ENCODE measurements at places on chromosomes 13 and 19. TPM values are rescaled to one million over a fixed set of nuclear protein-coding genes. Genes with fewer than 3 reads are reported as not detected.

Gene CCDC70
- total RNA-seq = not detected

DNA sequence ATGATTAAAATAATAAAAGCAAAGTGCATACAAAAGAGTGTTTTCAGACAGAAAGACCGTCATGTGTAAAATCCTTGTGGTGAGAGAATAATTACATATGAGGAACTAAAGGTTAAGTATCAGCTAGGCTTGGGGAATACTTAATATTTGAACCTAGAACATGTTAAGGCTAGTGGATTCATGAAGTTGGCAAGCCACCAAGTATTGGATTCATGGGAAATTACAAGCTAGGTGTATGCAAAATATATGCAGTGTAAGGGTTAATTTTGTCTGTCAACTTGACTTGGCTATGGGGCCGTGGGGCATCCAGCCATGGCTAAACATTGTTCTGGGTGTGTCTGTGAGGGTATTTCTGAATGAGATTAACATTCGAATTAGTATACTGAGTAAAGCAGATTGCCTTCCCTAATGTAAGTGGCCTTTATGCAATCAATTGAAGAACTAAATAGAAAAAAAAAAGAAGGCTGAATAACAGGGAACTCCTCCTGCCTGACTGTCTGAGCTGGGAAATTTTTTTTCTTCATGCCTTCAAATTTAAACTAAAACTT, 533.5 kb upstream of the KLF12 start:
- no peak for DNase-seq
- no peak overlapping the region for H3K27ac ChIP-seq
- no peak overlapping the region for H3K4me3 ChIP-seq
- H3K27me3 ChIP-seq = no peaks in the 10 kb centered on the region

Gene TFDP1
- 80.0 TPM for total RNA-seq

Gene TBCB
- total RNA-seq = 254 TPM

Gene AXL
- total RNA-seq = 23.7 TPM

- H3K36me3 ChIP-seq = no peaks in the 10 kb centered on the region
- H3K4me1 ChIP-seq = peaks cover 21% of the 10 kb centered on the region
- H3K27me3 ChIP-seq = no peaks in the 10 kb centered on the region
- no peak overlapping the region for H3K27ac ChIP-seq
- no peak overlapping the region for H3K4me3 ChIP-seq
Observed at GRCh38 chr13:100300708-100301107, 211.8 kb downstream of the PCCA start.

DNA sequence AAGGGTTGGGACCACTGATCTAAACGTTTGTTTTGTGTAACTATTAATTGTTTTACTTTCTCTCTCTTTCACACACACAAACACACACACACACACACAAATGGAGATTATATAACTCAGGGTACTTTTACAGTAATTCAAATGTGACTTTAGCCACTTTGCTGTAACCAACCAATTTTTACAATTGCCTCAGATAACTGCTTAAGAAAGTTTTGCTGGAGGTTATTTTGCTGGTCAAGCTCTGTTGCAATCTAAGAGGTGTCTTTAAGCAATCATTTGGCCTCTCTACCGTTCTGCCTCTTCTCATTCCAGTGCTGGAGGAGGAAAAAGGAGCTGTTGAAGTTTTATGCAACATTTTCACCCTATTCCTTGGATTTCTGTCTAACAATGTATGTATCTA, 63.0 kb downstream of the TBC1D4 start:
- H3K4me1 ChIP-seq = 0 out of 2 replicates have a peak, but pooled peaks cover 7% of the 10 kb centered on the region
- no peak for DNase-seq
- H3K27ac ChIP-seq = no peak overlapping the region
- no peak overlapping the region for H3K4me3 ChIP-seq
- no peaks in the 10 kb centered on the region for H3K27me3 ChIP-seq

- H3K36me3 ChIP-seq = peaks cover 7% of the 10 kb centered on the region
- peaks cover 40% of the 10 kb centered on the region for H3K4me1 ChIP-seq
- H3K27ac ChIP-seq = peak overlapping the region; percentile 52
- H3K4me3 ChIP-seq = no peak overlapping the region
- no peaks in the 10 kb centered on the region for H3K27me3 ChIP-seq
Observed at GRCh38 chr13:28379371-28380083, 115.4 kb downstream of the FLT1 start.

GRCh38 chr13:48938308-48938943, 37.3 kb upstream of the FNDC3A start:
- H3K36me3 ChIP-seq = no peaks in the 10 kb centered on the region
- no peaks in the 10 kb centered on the region for H3K27me3 ChIP-seq
- no peaks in the 10 kb centered on the region for H3K4me1 ChIP-seq
- no peak overlapping the region for H3K4me3 ChIP-seq
- no peak overlapping the region for H3K27ac ChIP-seq

GRCh38 chr13:46496086-46496485, 56.9 kb upstream of the LRCH1 start:
- no peak overlapping the region for H3K4me3 ChIP-seq
- no peaks in the 10 kb centered on the region for H3K36me3 ChIP-seq

GRCh38 chr13:28615916-28616446, 42.9 kb upstream of the POMP start:
- H3K4me1 ChIP-seq = no peaks in the 10 kb centered on the region
- no peaks in the 10 kb centered on the region for H3K36me3 ChIP-seq

DNA sequence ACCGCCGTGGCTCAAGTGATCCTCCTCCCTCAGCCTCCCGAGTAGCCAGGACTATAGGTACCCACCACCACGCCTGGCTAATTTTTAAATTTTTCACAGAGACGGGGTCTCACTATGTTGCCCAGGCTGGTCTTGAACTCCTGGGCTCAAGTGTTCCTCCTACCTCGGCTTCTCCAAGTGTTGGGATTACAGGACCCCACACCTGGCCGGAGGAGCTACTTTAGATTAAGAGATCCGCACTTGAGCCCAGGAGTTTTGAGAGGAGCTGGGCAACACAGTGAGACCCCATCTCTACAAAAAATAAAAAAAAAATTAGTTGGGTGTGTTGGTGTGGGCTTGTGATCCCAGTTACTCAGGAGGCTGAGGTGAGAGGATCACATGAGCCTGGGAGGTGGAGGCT, 9.0 kb upstream of the ZNF460 start:
- no peaks in the 10 kb centered on the region for H3K36me3 ChIP-seq
- no peak for DNase-seq
- no peaks in the 10 kb centered on the region for H3K4me1 ChIP-seq
- no peaks in the 10 kb centered on the region for H3K27me3 ChIP-seq

Gene ZNF442
- 1.0 TPM for total RNA-seq

GRCh38 chr13:49220856-49221589, 885 bp downstream of the MLNR start:
- peaks cover 6% of the 10 kb centered on the region for H3K4me1 ChIP-seq
- peak overlapping the region; percentile 57 for H3K4me3 ChIP-seq
- DNase-seq = peak; percentile 57
- H3K36me3 ChIP-seq = no peaks in the 10 kb centered on the region

DNA sequence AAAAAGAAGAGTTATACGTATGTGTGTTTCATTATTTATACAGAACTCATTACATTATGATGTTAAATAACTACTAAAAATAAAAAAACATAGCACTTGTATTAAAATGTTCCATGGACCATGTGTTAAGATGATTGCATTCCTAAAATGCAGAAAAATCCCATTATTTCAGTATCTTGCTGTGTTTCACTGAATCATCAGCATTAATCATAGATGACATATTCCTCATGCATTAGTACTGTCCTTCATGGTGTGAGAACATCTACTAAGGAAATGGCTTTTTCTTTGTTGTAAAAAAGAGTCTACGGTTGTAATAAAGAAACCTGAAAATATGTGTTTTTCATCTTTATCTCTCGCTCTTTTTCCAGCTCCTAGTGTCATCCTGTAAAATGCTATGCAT, 416.5 kb downstream of the FGF14 start:
- H3K27me3 ChIP-seq = no peaks in the 10 kb centered on the region
- no peaks in the 10 kb centered on the region for H3K36me3 ChIP-seq
- no peak for DNase-seq
- H3K4me3 ChIP-seq = no peak overlapping the region
- no peaks in the 10 kb centered on the region for H3K4me1 ChIP-seq

DNA sequence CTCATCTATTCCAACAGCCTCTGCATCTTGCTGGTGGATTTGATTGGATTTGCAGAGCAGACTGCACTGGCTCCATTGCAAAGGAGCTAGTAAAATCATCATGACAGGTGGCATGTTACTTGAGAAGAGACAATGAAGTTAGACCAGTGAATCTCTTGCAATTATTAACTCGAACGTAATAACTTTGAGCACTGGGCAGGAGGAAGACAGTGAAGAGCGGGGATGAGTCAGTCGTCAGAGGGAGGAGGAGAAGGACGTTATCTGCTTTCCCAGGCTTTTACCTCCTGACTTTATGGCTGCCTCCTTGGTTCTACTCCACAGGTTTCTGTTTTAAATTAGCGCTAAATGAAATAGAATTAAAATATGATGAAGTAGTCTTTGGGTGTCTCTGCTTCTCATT, 257.8 kb upstream of the IPO5 start:
- H3K36me3 ChIP-seq = no peaks in the 10 kb centered on the region
- no peak overlapping the region for H3K4me3 ChIP-seq
- H3K27me3 ChIP-seq = no peaks in the 10 kb centered on the region
- no peak overlapping the region for H3K27ac ChIP-seq

DNA sequence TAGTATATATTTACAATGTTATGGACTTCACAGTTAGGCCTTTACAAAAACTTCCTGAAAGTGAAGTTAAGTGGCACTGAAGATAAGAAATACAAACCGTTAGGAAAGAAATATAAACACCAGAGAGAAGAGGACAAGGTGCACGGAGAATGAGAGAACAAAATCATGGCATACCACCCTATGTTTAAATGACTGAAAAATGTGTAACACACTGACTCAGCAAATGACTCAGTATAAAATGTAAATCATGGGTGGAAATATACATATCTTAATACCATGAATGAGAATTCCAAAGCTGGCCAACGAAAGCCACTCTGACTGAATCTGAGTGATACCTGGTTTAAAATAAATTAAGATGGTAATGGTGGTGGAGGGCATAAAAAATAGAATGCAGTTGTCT, 260.8 kb downstream of the DNAJC15 start:
- H3K36me3 ChIP-seq = no peaks in the 10 kb centered on the region
- H3K4me3 ChIP-seq = no peak overlapping the region
- no peak for DNase-seq
- no peaks in the 10 kb centered on the region for H3K27me3 ChIP-seq

- DNase-seq = no peak
- H3K27ac ChIP-seq = no peak overlapping the region
Observed at GRCh38 chr13:53474878-53475277, 446.3 kb downstream of the OLFM4 start.

Gene ZNF844
- 9.7 TPM for total RNA-seq

Gene IGSF23
- not detected for total RNA-seq

- no peaks in the 10 kb centered on the region for H3K27me3 ChIP-seq
- no peak overlapping the region for H3K4me3 ChIP-seq
- H3K27ac ChIP-seq = no peak overlapping the region
- H3K4me1 ChIP-seq = no peaks in the 10 kb centered on the region
- no peak for DNase-seq
Observed at GRCh38 chr13:29227576-29227975, 367.9 kb downstream of the SLC7A1 start.

GRCh38 chr13:66138172-66138811, 1091.8 kb downstream of the PCDH9 start:
- H3K4me1 ChIP-seq = no peaks in the 10 kb centered on the region
- DNase-seq = no peak
- no peaks in the 10 kb centered on the region for H3K27me3 ChIP-seq
- no peak overlapping the region for H3K27ac ChIP-seq

DNA sequence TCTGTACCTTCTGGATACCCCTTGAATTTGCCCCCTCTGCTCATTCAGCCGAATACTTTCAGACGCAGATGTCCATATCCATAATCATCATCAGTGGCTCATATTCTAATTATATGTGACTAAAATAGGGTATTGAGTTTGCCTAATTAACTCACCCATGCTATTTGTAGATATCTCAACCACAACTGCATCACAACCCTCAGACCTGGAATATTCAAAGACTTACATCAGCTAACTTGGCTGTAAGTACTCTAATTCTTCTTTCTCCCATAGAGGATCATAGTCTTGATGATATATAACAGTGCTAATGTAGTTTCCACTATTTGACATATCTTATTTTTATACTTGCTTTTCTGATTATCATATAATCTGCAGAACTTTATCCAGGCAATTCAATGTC, 35.8 kb downstream of the RXFP2 start:
- no peak overlapping the region for H3K27ac ChIP-seq
- no peaks in the 10 kb centered on the region for H3K4me1 ChIP-seq
- no peaks in the 10 kb centered on the region for H3K27me3 ChIP-seq

Gene HNRNPA1L2
- 3.6 TPM for total RNA-seq

DNA sequence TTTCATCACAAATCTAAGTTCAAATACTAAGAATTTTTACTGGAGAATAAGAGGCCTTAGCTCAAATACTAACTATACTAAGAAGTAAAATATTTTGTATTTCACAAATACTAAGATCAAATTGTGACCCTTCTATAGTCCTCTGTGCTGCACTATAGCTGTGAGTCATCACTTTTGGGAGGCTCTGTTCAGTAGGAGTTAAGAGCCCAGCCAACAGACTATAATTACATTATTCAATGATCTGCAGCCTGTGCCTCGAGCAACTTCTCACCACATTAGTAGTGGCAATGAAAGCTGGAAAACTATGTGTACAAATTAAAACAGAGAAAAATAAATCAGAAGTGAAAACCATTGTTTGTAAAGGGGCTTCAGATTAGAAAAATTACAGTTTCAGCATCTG, 147.3 kb upstream of the GPC6 start:
- no peaks in the 10 kb centered on the region for H3K27me3 ChIP-seq
- H3K27ac ChIP-seq = no peak overlapping the region
- peaks cover 3% of the 10 kb centered on the region for H3K4me1 ChIP-seq
- no peak for DNase-seq

All from GM23338 (cell line).